ENCODE measurements at places on chromosomes 1 and 21.

DNA sequence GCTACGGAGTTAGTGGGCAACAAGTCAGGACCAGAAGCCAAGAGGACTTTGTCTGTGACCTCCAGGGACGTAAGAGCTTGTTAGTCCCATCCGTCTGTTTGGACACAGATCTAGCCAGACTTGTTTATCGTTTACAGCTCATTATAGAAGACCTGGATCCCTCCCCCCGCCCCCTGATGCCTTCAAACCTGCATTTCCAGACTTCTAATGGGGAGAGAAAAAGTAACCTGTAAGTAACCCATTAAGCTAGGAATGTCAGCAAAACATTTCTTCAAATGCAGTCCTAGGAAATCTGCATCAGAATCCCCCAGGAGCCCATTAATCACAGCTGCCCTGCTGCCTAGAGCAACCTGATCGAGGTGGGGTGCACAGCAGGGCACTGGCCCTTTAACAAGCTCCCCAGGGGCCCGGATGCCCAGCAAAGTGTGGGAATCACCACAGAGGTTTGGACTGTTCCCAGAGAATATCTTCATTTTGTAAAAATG is 1.4 kb upstream of the MAD2L2 start:
- no peak for DNase-seq

DNA sequence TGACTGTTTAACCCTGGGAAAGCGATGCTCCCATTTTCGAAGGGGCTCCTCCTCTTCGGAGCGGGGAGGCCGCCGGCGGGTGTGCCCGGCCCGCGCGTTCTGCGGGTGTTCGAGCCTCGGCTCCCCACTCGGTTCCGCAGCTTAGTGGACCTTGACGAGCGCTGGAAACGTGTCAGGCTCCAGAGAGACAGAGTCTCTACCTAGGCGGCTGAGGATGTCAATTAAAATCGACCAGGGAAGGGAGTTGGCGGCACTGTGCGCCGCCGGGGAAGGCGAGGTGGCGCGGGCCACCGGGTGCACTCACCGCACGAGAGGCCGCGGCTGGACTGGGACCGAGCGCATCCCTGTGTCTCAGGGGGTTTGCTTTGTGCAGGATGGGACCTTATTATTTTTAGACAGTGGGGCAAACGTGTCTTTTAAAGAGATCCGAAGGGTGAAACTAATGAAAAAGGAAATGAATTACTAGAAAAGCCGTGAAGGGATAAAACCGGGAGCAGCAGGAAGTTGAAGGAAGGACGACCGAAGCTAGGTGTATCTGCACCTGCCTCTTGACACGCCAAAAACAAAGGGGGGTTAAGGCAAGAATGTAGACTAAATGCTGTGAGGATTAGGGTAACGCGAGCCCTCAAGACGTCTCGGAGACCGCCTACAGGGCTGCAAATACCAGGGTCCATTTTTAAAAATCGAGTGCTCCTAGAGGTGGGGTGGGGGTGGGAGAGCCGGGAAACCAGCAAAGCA is 5.6 kb downstream of the LHX4 start:
- DNase-seq, result no peak

DNA sequence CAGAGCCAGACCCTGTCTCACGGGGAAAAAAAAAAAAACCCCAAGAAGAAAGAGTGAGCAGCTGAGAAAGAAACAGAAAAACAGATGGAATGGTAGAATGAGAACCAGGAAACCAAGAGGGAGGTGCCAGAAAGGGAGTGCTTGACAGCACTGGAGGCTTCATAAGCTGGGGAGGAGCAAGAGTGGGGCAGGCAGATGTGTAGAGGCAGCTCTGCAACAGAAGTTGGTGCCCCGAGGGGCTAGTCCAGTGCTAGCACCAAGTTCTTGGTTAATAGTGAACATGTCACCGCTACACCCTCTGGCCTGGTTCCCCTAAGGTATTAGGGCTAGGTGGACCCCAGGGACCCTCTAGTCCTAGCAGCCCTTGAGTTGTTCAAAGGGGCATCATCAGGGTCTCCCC is 98.0 kb downstream of the TGFBR3 start:
- DNase-seq, result no peak

- DNase-seq, result peak; percentile 24
Measured at GRCh38 chr1:183808296-183809027, 3.5 kb downstream of the RGL1 start.

DNA sequence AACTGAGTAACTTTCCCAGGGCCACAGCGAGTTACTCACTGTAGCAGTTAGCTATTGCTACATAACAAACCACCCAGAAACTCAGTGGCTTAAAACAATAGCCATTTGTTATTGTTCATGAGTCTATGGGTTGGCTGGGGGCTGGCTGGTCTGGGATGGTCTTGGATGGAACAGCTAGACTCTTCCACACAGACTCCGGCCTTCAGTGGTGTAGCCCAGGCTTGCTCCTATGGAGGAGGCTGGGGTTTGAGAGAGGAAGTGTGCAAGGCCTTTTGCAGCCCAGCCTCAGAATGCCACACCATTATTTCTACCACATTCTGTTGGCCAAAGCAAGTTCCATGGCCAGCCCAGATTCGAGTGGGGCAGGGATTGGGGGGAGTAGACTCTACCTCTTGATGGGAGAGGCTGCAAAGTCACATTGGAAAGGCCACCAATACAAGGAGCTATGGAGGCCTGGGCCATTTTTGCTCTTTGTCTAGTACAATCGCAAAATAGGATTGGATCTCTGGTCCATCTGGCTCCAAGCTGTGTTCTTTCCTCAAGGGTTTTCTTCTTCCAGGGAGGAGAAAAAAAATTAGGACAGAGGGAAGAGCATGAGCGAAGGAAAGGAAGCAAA is 37.5 kb upstream of the TTC22 start:
- DNase-seq, result no peak

DNA sequence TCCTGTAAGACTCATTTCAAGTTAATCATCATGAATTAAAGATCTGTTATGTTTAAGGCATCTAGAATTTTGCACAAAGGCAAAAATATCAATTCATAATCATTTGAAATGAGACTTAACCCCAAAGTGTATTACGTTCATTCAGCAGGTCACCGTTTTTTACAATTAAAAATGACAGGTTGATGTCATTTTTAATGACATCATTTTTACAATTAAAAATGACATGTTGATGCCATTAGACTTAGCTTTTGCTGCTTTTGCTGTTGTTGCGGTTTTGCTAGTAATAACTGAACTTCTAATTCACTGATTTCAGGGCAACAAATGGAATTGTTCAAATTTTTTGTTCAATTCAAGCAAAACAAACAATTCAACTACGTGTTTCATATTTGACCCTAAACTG is 17.0 kb downstream of the PRMT6 start:
- DNase-seq, result no peak

DNA sequence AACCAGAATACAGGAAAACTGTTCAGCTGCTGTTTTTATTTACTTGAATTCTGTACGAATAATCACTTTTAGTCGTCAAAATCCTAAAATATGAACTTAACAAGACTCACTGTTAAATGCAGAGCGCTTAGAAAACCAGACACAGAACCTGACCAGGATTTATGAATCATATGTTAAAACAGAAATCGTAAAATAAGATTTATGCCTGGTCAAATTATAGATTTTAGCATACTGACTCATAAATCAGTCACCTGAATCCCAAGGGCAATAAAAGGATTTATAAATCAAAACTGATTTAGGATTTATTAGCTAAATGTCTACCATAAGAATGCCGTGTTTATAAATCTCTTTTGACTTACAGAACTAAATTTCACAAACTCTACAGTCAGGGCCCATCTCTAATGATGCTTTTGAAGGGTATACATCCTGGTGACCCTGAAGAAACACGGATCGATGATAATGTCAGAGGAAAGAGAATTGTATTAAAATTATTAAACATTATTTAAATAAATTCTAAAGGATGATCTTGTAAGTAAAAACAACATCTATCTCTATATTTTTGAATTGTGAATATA is 28.8 kb downstream of the CYYR1 start:
- DNase-seq, result no peak

Measured in fibroblast of the aortic adventitia (primary cell).